ENCODE measurements at places on chromosomes 6 and 20.

- no peak overlapping the region for H3K4me3 ChIP-seq
- H3K36me3 ChIP-seq = no peaks in the 10 kb centered on the region
- H3K27ac ChIP-seq = no peak overlapping the region
- H3K27me3 ChIP-seq = no peaks in the 10 kb centered on the region
Observed at GRCh38 chr6:3269281-3269975, 10.7 kb downstream of the PSMG4 start.

DNA sequence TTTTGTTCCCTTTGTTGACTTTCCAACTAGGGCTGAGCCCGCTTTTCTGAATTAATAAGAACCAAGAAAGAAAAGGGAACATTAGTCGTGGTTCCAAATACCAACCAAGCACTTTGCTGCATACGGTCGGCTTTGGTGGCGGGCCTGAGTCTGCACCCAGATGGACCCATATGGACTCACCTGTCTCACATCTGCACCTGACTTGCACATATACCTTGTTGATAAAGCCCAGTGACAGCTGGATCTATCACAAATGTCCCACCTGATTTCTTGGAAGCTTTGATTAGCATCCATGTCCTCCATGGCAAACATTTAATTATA lies 39.0 kb downstream of the TPD52L1 start:
- DNase-seq = no peak
- no peak overlapping the region for H3K4me3 ChIP-seq
- no peaks in the 10 kb centered on the region for H3K36me3 ChIP-seq

- peak overlapping the region; percentile 79 for H3K27ac ChIP-seq
- H3K36me3 ChIP-seq = no peaks in the 10 kb centered on the region
- DNase-seq = no peak
- no peaks in the 10 kb centered on the region for H3K27me3 ChIP-seq
- no peak overlapping the region for H3K4me3 ChIP-seq
- H3K4me1 ChIP-seq = no peaks in the 10 kb centered on the region
Observed at GRCh38 chr6:11413117-11413687, 124.3 kb upstream of the TMEM170B start.

DNA sequence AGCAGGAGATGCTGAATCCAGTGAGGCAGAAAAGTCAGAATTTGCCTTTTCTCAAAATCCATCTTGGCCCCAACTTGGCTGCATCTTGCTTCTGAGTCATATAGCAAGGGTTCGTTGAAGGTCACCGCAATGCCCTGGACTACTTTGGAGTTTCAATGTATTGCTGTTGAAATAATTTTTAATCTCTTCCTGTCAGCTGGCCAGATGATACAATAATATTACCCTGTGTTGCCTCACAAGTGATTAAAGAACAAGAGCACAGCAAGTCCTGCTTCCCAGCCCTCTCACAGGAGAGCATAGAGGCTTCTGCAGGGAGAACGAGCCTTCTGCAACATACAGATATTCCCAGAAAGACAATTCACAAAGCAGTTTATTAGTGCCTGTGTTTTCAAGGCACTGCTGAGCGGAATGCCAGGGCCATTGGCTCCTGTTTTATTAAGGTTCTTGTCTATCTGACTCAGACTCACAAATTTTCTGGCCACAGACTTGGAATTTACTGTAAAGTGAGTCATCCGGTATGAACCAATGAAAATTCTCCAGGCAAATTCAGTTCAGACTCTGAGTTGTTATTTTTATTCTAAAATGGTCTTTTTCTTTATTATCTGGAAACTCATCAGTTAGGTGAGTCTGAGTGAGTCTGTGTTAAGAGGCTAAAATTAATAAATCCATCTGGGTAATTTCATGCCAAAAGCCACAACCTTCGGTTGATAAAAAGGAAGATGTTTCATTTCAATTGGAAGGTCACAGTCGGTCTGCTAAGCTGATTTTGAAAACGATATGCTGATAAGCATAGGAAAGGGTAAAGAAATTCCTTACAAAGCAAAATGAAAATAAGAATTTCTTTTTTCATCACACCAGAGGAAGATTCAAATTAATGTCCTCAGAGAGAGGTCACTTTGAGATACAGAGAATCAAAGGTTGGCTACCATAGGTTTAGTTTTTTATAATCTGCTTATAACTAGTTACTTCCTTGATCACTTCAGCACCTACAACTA lies 289.4 kb upstream of the STXBP5 start:
- peak overlapping the region; percentile 75 for H3K27ac ChIP-seq
- no peaks in the 10 kb centered on the region for H3K36me3 ChIP-seq
- DNase-seq = peak; percentile 22
- no peaks in the 10 kb centered on the region for H3K4me1 ChIP-seq

DNA sequence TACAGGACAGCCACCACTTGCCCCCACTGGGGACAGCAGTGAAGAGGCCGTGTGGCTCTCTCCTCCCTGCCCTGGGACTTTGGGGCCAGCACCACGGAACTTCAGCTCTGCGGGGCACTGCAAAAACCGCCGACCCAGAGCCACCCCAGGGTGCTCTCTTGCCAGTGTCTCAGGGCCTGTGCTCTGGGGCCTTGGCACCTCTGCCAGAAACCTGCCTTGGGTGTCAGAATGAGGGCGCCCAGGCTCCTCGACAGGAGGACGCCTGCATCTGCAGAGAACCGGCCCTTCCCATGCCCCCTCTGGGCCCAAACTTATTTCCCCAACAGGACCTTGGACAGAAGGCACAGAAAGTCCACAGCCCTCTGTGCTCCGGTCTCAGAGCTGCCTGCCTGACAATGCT lies 77.2 kb upstream of the MPC1 start:
- no peak overlapping the region for H3K4me3 ChIP-seq
- H3K36me3 ChIP-seq = no peaks in the 10 kb centered on the region
- DNase-seq = no peak
- no peak overlapping the region for H3K27ac ChIP-seq
- no peaks in the 10 kb centered on the region for H3K27me3 ChIP-seq

GRCh38 chr6:118597636-118598035 lies 49.5 kb downstream of the PLN start:
- no peak overlapping the region for H3K27ac ChIP-seq
- H3K27me3 ChIP-seq = no peaks in the 10 kb centered on the region
- no peaks in the 10 kb centered on the region for H3K4me1 ChIP-seq
- no peak for DNase-seq
- no peaks in the 10 kb centered on the region for H3K36me3 ChIP-seq

DNA sequence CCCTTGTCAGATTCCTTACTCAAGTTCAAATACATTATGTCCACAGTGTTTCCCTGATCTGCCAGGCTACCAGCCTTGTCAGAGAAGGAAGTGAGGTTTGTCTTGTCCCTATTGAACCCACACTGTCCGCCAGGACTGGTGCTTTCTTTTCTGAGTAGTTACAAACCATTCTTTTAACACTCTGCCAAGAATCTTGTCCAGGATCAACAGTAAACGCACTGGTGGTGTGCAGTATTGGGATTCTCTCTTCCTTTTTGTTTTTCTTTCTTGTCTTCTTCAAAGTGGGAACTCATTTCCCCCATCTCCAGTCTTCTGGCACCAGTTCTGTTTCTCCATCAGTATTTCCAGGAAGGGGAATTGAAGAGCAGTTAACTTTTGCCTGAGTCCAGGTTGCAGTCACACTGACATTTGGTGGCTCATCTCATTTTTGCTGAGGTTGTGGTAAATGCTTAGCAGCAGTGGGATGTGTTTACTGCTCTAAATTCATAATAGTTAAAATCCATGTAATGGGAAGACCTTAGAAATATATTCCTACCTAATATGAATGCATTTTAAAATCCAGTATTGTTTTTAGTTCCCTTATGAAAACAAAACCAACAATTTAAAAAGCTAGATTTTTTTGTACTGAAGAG lies 295.3 kb downstream of the PRL start:
- H3K36me3 ChIP-seq = no peaks in the 10 kb centered on the region
- no peak for DNase-seq
- peaks cover 7% of the 10 kb centered on the region for H3K4me1 ChIP-seq
- H3K27ac ChIP-seq = no peak overlapping the region
- no peak overlapping the region for H3K4me3 ChIP-seq
- no peaks in the 10 kb centered on the region for H3K27me3 ChIP-seq

- no peaks in the 10 kb centered on the region for H3K36me3 ChIP-seq
- no peaks in the 10 kb centered on the region for H3K4me1 ChIP-seq
- H3K27ac ChIP-seq = no peak overlapping the region
- H3K27me3 ChIP-seq = no peaks in the 10 kb centered on the region
- DNase-seq = no peak
Observed at GRCh38 chr6:144777249-144777648, 492.1 kb downstream of the UTRN start.

DNA sequence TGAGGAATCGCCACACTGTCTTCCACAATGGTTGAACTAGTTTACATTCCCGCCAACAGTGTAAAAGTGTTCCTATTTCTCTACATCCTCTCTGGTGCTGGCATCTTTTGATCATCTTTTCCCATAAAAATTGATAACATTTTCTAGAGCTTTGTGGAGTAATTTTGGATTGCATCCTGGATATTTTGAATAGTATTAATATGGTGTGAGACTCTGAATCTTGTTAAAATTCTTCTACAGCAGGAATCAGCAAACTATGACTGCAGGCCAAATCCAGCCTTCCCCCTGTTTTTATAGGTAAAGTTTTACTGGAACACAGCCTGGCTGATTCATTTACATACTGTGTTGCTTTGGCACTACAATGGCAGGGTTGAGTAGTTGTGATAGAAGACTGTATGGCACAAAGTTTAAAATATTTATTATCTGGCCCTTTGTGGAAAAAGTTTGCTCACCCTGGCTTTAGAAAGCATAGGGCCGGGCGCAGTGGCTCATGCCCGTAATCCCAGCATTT lies 15.0 kb upstream of the RNF8 start:
- H3K27ac ChIP-seq = no peak overlapping the region
- no peaks in the 10 kb centered on the region for H3K27me3 ChIP-seq
- no peaks in the 10 kb centered on the region for H3K36me3 ChIP-seq
- H3K4me1 ChIP-seq = no peaks in the 10 kb centered on the region

- no peak for DNase-seq
- H3K27me3 ChIP-seq = peaks cover 26% of the 10 kb centered on the region
- H3K27ac ChIP-seq = no peak overlapping the region
- no peaks in the 10 kb centered on the region for H3K4me1 ChIP-seq
- no peaks in the 10 kb centered on the region for H3K36me3 ChIP-seq
Observed at GRCh38 chr6:10413850-10414738, 780 bp downstream of the TFAP2A start.

DNA sequence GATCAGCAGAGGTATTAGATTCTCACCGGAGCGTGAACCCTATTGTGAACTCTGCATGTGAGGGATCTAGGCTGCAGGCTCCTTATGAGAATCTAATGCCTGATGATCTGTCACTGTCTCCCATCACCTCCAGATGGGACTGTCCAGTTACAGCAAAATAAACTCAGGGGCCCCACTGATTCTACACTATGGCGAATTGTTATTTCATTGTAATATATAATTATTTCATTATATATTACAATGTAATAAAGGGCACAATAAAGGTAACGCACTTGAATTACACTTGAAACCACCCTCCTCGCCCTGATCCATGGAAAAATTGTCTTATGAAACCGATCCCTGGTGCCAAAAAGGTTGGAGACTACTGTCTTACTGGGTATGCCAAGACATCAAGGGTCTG lies 18.6 kb downstream of the PRKN start:
- H3K27ac ChIP-seq = no peak overlapping the region
- H3K4me1 ChIP-seq = no peaks in the 10 kb centered on the region
- H3K36me3 ChIP-seq = no peaks in the 10 kb centered on the region
- no peak overlapping the region for H3K4me3 ChIP-seq

- H3K4me1 ChIP-seq = no peaks in the 10 kb centered on the region
- no peaks in the 10 kb centered on the region for H3K27me3 ChIP-seq
- H3K27ac ChIP-seq = no peak overlapping the region
Observed at GRCh38 chr6:11705483-11705882, 73.1 kb downstream of the ADTRP start.

DNA sequence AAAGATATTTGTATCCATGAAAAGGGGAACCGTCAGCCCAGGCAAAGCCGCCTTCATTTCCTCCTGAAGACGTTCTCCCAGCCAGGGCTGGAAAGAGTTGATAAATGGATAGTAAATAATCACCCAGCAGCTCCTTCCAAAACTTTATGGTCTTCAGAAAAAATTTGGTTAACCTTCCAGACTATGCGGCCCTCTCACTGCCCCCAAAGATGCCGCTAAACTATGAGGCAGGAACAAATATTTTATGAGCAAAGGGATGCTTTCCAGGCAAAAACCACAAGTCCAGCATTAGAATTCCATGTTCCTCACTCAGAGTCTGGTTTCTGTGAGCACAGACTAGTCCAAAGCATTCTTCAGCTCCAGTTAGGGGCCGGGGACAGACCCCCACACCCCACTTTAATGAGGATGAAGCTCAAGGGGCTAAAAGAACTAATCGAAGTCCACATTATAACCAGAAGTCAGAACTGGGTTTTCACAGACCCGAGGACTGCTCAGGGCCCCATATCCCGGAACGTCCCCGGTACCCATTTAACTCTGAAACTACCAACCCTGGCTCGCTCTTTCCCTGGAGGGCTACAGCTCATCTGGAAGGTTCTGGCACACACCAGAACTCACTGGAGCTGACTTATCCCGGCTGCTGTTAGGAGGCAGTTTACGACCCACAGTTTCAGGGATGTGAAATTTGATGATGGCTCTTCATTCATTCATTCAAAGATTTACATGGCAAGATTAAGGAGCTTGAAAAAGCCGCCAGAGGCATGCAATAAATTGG lies 29.4 kb downstream of the BMP7 start:
- DNase-seq = no peak
- no peak overlapping the region for H3K4me3 ChIP-seq
- H3K36me3 ChIP-seq = no peaks in the 10 kb centered on the region
